Esophagus squamous epithelium (tissue), 5 donors: ENCODE measurements at places on chromosomes 16 and 17.

DNA sequence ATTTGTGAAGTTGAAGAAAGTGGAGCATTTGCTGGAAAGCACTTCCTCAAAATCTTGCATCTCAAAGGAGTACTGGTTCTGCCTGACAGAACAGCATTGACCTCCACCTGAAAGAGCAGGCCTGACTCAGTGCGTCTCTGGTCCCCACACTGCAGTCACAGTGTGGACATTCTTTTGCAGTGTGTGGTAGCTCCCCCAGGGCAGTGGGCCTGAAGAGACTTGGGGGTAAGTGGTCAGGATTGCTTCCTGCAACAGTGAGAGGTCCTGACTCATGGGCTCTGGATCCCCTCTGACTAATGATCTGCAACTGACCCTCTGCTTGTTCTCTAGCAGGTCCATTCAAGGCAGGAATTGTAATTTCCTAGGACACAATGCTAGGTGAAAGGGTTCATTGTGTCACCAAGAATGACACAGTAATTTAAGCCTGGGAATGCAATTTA is 204.9 kb upstream of the KCNJ16 start:
- no peak for DNase-seq

DNA sequence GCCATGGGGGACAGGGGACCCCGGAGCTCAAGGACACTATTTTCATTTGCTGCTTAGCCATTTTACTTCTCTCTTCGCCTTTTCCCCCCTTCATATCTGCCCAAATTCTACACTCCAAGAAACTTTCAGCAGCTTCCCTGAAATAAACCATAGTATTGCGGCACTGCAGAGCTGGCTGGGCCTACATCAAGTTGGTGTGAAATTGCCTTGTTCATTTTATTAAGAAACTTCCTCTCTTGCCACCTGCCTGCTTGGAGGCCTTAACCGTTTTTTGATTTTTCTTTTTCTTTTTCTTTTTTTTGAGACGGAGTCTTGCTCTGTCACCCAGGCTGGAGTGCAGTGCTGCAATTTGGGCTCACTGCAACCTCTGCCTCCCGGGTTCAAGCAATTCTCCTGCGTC is 7.4 kb upstream of the CPNE2 start:
- DNase-seq, result no peak

DNA sequence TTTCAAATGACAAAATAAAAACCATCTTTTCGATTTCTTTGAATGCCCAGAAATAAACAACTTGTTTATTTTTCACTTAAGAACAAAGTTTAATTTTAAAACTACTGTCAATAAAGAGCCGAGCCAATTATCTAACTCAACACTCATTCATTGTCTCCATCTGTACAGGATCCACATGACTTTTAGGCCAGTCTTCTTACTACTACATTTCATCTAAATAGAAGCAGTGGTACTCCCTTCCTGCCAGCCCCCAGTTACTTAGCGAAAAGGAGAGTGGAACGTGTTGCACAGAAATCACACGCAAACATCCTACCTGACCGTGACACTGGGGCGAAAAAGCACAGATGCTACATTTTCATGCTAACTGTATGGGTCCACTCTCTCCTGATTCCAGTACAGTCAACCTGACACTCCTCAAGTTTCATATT is 1.2 kb downstream of the GNA13 start:
- DNase-seq, result no peak

GRCh38 chr17:80720610-80721577 is 176.3 kb downstream of the RPTOR start:
- DNase-seq, result no peak

DNA sequence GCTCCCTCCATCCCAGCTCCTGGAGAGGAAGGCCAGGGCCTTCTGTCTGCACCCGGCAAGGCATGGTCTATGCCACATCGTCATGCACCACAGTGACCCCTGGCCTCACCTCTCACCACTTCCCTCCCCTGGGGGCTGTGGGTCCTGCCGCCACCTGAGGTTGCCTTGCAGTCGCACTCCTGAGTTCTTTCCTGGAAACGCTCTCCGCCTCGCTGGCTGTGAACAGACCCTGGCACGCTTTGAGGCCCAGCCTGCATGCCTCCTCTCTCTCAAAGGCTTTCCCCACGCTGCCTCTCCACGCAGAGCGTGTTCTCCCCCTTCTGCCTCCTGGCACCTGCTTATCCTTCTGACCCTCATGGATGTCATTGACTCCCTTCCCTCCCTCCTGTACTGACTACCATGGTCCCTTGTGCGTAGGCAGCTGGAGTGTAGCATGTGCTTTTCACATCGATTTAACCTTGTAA is 45.4 kb downstream of the SEC14L1 start:
- no peak for DNase-seq

DNA sequence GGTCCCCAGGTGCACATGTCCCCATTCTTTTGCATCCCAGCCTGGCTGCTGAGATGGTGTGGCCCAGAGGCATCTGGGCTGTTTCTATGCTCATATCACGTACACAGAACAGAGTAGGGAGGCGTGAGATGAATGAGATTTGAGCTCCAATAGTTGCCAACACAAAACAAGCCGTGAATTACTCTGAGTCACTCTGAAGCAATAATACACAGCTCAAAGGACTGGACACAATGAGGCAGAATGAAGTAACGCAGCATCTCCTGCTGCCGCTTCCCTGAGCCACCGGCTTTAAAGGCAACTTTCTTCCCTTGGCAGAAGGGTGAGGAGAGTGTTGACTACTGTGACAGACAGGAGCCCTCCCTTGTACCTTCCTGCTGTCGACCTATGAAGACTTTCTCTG is 33.9 kb upstream of the CLEC18B start:
- DNase-seq, result no peak

DNA sequence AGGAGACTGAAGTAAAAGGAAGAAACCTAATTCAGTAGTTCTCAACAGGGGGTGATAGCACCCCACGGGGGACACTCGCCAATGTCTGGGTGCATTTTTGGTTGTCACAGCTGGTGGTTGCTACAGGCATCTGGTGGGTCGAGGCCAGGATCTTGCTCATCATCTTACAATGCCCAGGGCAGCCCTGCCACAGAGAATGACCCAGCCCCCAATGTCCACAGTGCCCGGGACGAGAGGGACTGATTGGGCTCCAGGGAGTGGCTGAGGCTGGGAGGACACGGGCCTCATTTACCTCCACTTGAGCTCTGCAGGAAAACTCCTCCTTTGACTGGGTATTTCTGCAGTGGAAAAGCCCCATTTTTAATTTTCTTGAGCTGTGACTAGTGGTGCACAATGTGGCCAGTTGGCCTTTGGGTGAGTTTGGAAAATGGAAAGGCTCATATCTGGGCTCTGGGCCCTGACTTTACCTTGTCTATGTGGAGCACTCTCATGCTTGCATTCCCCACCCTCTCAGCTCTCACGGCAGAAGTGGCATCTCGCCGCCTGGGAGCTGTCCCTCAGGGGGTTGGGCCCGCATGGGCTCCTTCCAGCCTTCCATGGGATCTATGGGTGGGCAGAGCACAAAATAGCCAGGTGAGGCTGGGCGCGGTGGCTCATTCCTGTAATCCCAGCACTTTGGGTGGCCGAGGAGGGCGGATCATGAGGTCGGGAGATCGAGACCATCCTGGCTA is 37.7 kb upstream of the IRF8 start:
- DNase-seq, result no peak

DNA sequence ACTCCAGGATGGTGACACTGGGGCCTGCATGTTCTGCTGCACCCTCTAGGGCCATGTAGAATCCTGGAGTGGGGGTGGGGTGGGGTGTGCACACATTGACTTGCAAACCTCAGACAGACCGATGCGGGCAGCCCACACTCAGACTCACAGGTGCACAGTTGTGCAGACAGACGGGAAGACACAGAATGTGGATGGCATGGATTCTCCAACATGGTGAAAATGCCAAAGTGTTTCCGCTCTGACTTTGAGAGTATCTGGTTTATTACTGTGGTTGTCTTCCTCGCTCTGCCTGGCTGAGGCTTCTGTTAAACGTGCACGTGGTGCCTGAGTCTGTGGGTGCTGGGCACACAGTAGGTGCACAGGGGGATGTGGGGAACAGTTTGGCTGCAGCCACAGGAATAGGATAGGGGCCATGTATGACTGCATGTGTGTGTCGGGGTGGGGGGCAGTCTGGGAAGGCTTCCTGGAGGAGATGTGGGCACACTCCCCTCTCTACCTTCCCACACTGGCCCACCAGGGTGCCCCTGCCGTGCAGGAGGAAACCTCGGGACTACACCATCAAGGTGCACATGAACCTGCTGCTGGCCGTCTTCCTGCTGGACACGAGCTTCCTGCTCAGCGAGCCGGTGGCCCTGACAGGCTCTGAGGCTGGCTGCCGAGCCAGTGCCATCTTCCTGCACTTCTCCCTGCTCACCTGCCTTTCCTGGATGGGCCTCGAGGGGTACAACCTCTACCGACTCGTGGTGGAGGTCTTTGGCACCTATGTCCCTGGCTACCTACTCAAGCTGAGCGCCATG is 9.0 kb upstream of the ADGRG3 start:
- no peak for DNase-seq

DNA sequence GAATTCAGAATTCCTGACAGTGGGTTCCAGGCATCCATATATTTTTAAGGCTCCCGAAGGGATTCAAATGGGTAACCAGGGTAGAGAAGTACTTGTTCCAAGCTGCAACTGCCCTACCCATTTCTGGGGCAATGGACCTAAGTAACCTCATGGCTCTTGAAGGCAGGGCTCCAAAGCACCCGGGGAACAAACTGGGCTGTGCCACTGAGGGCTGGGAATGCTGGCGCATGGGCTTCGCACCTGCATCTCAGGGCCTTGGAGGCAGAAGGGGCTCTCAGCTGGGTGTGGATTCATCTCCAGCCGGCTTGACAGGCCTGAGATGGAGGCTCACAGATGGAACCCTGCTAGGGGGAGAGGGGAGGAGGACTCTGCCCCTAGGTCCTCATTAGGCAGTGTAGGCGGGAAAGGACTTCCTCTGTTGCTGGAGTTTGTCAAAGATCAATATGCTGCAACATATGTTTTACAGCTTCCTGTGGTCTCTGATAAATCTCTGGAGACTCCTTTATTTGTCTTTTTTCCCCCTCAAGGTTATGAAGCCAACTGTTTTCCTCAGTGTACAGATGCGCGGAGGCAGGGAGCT is 232.3 kb upstream of the NLRP1 start:
- DNase-seq, result no peak

DNA sequence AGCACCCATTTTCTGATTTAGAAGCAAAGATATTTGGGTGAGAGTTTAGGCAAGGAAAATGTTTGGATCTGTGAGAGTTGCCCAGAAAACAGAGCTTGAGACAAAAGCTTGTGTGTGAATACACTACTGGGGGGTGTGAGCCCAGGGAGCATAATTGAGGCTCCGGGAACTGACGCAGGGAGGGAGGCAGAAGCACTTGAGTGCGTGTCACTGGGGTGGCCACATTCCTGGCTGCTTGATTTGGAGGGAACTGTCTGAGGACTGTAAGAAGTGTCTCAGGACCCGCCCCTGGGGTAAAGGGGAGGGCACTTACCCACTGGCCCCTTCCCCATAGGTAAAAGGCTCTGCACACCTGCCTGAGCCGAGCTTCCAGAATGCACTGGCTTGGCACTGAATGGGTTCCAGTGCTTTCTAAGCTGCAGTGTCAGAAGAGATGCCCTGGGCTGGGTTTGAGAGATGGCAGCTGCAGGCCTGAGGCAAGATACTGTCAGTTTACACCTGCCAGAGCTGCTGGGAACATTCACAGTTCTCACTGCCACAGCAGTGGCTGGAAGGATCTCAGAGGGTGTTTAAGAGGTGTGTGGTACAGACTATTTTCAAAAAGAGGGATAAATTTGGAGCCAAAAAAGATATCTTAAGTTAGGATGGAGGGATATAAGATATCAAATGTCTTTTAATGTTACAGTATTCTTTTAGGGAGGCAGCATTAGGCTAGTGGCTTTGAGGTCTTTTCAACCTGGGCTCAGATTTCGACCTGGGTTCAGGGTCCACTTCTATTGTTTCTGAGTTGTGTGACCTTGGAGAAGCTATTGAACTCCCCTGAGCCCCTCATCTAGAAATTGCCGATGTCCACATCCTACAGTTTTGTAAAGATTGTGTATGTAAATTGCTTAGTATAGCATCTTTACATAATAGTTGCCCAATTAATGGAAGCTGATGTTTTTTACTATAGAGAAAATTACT is 6.9 kb upstream of the TEX2 start:
- no peak for DNase-seq

DNA sequence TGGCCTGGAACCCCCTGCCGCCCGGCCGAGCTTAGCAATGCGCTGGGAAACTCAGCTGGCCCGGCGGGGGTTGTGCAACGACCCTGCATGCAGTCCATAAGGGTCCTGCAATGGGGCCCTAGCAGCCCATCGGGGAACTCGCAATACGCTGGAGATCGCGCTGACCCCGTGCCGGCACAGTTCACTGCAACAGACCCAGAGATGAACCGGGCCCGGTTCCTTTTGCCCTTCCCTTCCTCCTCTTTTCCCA is 375 bp downstream of the SLC25A11 start:
- no peak for DNase-seq

GRCh38 chr17:38867179-38867967 is 2.5 kb upstream of the LASP1 start:
- no peak for DNase-seq

GRCh38 chr16:12576878-12577277 is 226.8 kb downstream of the CPPED1 start:
- no peak for DNase-seq

DNA sequence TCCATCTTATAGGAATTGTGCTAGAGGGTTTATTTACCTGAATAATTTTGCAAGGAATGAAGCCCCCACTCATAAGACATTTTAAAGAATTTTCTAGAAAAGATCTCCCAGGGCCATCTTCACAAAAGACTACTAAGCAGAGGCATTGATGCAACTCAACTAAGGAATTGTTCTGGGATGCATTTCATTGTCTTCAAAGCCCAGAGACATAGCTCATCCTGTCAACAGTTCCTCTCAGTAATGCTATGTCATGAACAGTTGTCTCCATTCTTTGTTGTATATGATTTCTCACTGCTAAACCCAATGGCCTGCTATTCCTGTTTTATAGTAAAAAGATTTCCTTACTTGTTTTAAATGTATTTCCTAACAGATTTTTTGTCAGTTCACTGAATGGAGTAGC is 136.8 kb upstream of the RBL2 start:
- no peak for DNase-seq

- no peak for DNase-seq
These were observed 24.0 kb downstream of the MXRA7 start for GRCh38 chr17:76686538-76687297.
